ENCODE measurements at places on chromosomes 12 and 14.

- DNase-seq, result no peak
Observed at GRCh38 chr12:32398181-32398580, 1.2 kb upstream of the FGD4 start.

- no peak for DNase-seq
Observed at GRCh38 chr14:54172562-54172961, 215.9 kb upstream of the BMP4 start.

DNA sequence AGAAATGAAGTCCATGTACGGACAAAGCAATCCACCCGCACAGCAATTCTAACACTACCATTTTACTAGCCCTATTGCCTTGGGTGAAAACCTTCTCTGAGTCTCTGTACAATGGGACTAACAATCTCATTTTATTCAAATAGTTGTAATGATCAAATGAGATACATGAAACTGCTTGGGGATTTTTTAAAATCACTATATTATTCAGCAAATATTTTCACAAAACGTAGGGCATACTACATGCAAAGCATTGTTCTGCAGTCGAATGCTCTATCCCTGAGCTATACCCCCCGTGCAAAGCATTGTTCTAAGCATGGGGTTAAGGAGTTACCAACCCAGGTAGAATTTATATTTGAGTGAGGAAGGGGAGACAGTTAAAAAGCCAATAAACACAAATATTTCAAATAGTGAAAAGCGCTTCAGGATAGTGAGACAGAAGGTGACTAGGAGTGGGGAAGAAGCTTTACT, 554 bp upstream of the ATF7 start:
- no peak for DNase-seq

- no peak for DNase-seq
Observed at GRCh38 chr12:11460343-11461023, 65.1 kb upstream of the PRB2 start.

- DNase-seq, result no peak
Observed at GRCh38 chr14:57578801-57579200, 85.1 kb upstream of the CCDC198 start.

DNA sequence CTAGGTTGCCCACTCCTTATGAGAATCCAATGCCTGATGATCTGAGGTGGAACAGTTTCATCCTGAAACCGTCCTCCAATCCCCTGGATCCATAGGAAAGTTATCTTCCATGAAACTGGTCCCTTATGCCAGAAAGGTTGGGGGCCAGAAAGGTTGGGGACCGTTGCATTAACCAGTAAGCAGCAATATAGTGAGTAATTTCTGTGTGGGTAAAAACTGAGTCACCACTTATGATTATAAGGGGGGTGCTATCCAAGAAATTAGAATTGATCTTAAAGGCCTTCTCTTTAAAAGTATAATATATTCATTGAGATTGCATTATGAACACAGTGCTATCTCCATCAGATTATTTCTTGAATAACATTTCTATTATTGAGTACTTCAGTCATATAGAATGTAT, 97.2 kb downstream of the PCNX1 start:
- no peak for DNase-seq

- DNase-seq, result no peak
Observed at GRCh38 chr12:7870335-7870734, 2.4 kb downstream of the SLC2A14 start.

- no peak for DNase-seq
Observed at GRCh38 chr14:22600027-22600426, 1.9 kb downstream of the ABHD4 start.

GRCh38 chr12:105221583-105222283, 14.2 kb downstream of the APPL2 start:
- DNase-seq, result no peak

DNA sequence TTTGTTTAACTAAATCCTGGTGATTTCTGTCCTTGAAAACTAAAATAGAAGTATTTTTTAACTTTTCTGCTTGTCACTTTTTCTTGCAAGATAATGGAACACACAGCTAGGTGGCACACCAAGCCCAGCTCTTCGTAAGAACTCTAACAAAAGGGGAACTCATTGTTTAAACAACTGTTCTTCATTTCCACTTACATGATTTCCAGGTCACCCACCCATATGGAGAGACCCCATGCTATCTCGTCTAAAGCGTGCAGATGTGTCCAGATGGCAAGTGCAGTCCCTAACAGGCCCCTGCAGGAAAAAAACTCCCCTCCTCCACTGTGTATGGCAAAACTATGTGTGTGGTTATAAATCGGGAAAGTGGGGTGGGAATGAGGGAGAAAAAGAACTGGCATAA, 43.3 kb upstream of the NT5DC3 start:
- peak; percentile 66 for DNase-seq

DNA sequence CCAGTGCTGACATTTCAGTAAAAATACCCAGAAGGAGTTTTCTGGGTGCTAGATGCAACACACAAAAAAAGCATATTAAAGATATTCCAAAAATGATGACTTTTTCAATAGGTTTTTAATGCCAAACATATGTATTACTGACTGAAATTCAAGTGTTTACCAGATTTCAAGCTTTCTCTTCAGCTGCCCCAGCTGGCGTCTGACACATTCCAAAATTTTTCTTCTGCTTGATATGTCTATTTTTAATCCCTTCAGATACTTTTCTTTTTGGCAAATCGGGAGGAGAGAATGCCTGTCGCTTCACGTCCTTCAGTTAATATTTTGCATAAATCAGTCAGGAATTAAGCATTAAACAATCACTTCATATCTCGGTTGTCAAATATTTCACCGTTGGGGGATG, 7.1 kb upstream of the CCDC60 start:
- no peak for DNase-seq

- DNase-seq, result no peak
Observed at GRCh38 chr12:110760204-110760609, 17.5 kb upstream of the PPP1CC start.

DNA sequence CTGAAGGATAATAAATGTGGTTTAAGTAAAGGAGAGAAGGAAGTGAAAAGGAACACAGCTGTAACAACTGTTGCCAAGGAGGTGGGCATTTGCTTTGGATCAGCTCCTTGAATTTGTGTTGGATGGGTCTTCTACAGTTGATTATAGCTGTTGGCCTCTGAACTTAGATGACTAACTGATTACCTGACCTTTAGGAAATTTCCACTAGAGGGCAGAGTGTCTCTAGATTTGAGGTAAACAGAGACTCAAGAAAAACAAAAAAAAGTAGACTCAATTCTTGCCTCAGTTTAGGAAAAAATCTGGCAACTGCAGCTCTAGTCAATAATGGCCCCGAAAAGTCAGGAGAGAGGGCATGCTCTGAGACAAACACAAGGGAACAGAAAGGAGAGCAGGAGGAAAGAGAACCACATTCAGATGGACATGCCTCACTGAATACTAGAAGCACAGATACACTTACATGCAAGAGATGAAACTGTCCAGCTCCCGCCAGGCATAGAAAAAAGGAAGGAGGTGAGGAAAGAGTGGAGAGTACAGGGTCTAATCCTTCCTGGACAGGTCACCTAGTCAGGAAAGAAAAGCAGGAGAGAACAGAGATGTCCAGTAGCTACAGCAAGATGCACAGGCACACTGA, 20.6 kb downstream of the COX14 start:
- no peak for DNase-seq

GRCh38 chr14:53027041-53027440, 76.2 kb upstream of the FERMT2 start:
- DNase-seq, result no peak

DNA sequence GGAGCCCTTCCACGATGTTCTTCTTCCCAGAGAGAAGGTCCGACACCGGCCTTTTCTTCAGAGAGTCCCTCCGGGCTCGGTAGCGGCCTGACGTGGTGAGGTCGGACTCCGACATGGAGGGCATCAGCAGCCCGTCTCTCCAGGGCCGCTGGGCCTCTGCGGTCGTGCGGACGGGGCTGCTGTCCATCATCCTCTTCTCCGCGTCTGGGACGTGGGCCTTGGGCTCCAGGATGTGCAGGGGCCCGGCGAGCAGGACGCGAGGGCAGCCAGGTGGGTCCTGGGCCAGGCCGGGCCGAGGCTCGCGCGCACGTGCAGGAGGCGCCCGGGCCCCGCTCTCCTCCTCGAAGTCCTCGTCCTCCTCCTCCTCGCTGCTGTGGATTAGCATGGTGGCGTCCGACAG, 75.9 kb downstream of the PTPN21 start:
- no peak for DNase-seq

- DNase-seq, result no peak
Observed at GRCh38 chr12:76942267-76942666, 63.4 kb upstream of the CSRP2 start.

DNA sequence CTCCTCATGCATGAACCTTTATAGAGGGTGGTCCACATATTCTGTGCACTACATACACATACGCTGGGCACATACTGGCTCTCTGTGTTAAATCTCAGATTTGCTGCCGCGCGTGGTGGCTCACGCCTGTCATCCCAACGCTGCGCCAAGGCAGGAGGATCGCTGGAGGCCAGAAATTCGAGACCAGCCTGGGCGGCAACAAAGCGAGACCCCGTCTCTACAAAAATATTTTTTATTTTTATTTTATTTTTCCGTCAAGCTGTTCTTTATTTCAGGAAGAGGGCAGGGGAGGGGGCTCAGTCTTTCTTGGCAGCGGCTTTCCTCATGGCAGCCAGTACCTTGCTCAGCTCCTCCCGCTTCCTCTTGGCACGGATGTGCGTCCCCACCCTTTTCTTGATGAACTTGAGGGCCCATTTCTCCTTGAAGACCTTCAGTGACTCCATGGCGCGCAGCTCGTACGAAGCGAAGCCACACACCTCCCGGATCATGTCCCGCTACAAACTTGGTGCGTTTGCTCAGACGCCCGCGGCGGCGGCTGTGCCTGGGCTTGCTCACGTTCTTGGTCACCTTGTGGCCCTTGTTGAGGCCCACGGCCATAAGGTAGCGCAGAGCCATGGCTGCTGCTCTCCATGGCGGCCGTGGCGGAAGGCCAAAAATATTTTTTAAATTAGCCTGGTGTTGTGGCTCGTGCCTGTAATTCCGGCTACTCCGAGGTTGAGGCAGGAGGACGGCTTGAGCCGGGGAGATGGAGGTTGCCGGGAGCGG, 3.2 kb downstream of the DCAF4 start:
- DNase-seq, result no peak

DNA sequence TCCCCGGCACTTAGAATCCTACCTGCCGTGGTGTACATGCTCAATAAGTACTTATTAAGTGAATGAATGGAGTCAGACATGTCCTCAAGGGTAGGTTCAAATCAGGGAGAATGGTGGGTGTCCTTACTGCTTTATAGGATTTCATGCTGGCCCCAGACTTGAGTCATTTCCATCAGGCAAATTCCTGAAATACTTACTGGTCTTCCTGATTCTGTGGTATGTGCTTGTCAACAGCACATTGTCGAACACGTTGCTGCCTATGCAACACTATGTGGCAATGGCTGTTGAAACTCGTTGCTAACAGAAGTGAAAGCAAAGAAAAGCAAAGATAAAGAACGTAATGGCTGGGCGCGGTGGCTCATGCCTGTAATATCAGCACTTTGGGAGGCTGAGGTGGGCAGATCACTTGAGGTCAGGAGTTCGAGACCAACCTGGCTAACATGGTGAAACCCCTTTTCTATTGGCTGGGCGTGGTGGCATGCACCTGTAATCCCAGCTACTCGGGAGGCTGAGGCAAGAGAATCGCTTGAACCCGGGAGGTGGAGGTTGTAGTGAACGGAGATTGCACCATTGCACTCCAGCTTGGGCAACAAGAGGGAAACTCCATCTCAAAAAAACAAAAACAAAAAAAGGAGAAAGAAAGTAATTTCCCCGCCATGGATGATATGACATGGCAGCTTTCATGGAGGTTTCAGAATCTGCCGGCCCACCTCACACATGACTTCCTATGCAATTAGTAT, 214.9 kb downstream of the ZFP36L1 start:
- no peak for DNase-seq

Data from CD8-positive, alpha-beta T cell (primary cell).